ENCODE measurements at places on chromosomes 16 and 17.
A peak's percentile ranks its signal among the peaks of the same experiment; 100 is the strongest.

DNA sequence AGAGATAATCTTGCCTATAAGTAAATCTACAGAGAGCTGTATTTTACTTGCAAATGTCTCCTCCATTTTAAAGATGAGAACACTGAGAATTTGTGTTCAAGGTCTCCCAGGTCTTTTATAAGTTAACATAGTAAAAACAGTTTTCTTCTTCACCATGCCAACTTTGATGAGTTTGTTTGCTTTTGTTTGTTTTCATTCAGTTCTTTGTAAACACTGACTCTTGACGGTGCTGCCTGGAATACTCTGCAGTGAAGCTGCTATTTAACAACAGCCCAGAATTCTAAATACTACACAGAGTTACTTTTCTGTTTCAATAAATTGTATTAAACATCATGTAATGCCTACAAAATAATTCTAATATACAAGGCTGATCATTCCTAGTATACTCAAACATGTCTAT is 41.4 kb upstream of the PITPNM3 start:
- DNase-seq = no peak

GRCh38 chr16:1850981-1851380 is 21.0 kb downstream of the MEIOB start:
- DNase-seq = no peak

DNA sequence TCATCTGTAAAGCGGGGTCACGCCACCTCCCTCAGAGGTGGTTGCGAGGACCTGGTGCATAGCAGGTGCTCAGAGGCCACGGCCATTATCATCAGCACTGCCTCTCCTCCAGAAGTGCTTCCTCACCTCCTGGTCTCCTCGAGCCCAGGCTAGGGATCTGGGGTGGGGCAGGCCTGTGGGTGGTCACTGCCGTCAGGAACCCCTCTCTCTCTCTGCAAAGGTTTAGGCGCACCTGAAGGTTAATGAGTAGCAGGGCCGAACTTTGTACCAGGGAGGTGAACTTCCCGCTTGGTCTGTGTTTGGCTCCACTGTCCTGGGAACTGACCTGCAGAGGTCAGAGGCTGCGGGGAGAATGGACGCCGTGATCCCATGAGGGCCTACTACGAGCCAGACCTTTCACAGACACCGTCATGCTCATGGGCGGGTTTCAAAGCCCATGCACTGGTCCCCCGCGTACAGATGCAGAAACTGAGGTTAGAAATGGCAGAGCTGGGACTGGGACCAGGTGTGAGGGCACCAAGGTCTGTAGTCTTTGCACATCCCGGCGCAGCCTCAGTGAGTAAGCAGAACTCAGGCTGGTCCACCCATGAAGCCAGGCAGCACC is 13.8 kb downstream of the JUP start:
- no peak for DNase-seq

DNA sequence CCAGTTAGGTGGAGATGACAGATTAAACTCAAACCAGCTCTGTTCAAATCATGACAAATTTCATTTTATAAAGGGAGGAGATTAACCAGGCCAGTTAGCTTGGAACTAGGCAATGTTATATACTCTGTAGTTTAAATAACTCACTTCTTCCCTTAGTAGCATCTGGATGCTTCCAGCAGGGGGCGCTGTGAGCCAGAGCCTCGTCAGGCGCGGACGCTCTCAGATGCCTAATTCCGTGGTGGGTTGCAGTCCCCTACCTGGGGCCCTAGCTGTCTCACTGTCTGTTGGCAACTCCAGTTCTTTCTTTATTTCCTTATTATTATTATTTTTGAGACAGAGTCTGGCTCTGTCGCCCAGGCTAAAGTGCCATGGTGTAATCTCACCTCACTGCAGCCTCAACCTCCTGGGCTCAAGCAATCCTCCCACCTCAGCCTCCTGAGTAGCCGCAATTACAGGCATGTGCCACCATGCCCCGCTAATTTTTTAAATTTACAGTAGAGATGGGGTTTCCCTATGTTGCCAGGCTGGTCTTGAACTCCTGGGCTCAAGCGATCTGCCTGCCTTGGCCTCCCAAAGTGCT is 17.3 kb upstream of the WFDC1 start:
- DNase-seq = peak; percentile 83

DNA sequence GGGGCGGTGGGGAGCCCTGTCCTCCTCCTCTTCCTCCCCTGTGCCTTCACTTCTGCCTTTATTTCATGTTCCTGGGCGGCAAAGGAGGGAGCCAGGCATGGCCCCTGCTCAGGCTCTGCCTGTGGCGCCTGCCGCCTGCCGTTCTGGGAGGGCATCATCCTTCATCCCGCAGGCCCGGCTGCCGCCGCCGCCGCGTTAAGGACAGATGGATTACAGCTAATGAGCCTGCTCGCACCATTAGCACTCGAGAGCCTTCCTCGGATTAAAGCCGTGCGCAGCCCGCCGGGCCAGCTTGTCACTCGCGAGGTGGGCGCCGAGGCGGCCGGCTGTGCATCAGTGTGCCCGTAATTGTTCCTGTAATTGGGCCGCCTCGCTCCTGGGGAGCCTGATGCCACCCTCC is 127.7 kb upstream of the GSE1 start:
- no peak for DNase-seq

- DNase-seq = no peak
Observed at GRCh38 chr17:7794075-7794663, 39.8 kb upstream of the KDM6B start.
